ENCODE measurements at places on chromosomes 6 and 20. TPM values are rescaled to one million over a fixed set of nuclear protein-coding genes. Genes with fewer than 3 reads are reported as not detected.

DNA sequence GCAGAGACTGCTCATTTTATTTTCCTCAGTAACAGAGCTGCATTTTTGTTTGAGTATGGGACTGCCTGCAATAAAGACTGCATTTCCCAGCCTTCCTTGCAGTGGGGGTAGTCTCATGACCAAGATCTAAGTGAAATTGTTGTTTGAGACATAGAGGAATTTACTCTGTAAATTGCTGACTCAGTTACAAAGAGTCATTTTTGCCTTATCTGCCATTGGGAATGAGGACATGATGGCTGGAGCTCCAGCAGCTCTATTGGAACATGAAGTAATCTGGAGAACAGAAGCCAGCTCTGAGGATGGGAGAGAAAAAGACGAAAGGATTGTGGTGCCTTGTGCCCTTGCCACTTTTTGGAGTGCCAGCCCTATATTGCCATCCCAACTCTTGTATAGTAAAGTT, 2.1 kb upstream of the CST11 start:
- DNase-seq, result no peak

DNA sequence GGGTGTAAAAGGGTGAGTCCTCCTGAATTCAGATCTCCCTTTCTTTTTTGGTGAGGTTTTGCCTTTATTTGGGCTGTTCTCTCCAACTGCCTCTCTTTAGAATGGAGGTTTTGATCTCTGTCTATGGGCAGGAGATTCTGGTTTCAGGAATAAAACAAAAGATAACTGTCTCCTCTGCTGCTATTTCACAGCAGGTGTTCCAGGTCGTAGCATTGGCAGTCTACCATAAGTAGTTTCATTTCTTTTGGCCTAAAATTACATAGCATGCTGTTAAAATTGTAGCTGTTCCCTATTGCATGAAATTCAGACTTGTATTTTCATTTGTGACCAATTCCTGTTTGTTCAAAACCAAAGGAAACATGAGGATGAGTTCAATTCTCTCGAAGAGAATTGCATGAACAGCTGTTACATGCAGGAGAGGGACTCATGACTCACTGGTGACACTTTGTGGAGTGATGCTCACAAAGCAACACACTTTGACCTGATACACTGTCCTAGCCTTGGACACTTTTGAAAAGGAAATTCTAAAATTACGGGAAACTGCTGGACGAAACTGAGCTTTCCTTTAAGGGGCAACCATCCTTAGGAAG, 76.8 kb upstream of the SIRPG start:
- DNase-seq, result no peak

- DNase-seq, result no peak
Measured at GRCh38 chr6:122778985-122779661, 393 bp upstream of the FABP7 start.

DNA sequence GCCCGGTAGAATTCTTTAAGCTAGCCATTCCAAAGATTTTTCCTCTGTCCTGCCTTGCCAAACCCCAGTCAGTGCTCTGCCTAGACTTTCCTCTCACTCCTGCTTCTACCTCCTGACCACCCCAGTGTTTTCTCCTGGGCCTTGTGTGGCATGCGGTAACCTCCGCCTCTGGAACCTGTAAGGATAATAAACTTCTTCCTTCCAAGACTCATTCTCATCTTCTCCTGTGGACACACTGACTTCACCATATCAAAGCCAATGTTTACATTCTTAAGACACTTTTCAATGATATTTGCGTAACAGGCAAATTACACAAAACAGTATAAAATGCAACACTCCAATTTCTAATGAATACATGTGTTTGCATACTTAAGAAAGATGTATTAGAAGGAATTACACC, 354.6 kb downstream of the RNF144B start:
- DNase-seq, result no peak

DNA sequence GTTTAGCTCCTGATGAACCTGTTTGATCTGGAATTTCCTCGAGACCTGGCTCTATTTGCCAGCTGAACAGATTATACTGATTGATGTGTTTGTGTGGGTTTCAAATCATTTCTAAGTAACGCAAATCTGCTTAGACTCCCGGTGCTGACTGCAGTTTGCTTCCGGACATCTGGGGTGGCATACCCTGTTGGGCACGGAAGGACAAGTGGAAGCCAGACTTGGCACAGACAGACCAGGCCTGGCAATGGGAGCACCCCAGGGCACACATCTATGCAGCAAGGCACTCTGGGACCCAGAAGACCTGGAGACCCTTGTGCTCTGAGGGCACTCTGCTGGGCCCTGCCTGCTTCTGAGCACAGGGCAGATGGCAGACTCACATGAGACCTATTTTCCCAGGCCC, 433.7 kb upstream of the CHD6 start:
- no peak for DNase-seq

- no peak for DNase-seq
Measured at GRCh38 chr6:90412538-90413369, 116.1 kb upstream of the BACH2 start.

DNA sequence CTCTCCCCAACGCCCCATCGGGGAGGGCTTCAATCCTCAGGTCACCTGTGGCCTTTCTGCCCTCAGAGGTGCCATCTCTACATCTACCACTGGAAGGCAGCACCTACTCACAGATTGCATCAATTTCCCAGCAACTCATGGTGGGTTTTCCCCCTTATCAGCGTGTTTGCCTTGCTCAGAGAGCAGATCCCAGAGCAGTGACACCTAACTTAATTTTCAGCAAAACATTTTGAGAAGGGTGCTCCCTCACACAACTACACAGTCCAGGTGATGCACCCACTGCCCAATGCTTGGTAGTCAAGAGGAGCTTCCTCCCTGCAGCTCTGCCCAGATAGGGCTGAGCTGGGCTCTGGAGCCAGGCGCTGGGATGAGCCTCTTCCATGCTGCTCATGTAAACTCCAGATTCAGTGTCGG, 48.2 kb downstream of the PLG start:
- DNase-seq, result no peak

GRCh38 chr6:14375930-14376329, 258.4 kb downstream of the CD83 start:
- DNase-seq, result no peak

GRCh38 chr6:32858194-32858593, 4.2 kb downstream of the PSMB9 start:
- no peak for DNase-seq

DNA sequence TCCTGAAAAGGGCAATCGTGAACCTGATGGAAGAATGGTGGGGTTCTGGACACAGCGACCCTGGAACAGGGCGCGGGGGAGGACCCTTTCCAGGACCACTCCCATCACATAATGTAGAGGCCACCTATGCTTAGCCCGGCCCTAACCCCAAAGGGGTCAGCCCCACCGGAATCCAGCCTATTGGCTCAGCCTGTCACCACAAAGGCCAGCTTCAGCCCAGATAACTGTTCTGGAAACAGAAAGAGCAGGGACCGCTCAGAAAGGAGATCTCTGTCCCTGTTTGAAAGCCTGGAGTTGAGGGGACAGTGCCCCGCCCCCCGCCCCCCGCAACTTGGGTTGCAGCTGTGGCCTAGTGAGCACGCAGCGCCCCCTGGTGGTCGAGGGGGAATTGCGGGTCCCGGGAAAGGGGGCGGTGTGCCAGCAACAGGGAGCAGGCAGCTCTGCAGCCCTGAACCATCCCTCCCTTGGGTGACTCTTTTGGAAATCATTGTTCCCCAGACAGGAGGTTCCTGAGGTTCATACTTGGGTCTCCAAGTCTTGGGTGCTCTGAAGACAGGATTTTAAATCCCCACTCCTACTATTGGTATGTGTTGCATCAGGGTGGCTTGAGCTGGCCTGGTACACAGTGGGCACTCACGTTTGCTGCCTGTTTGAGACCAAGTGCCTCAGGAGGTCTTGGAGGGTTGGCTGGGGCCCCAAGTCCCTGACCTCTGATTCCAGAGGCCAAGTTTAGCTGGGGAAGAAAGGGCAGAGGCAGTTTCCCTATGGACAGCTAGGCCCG, 1.5 kb downstream of the SIGLEC1 start:
- peak; percentile 48 for DNase-seq

Gene EBF4
- 0.35 TPM for polyA plus RNA-seq

Gene OPN5
- not detected for polyA plus RNA-seq

Gene CHRNA4
- polyA plus RNA-seq, result not detected

Gene CST5
- not detected for polyA plus RNA-seq

Gene MMP24OS
- 44.1 TPM for polyA plus RNA-seq

Measured in fibroblast of lung (primary cell).